ENCODE measurements at places on chromosomes 7 and 10. TPM values are rescaled to one million over a fixed set of nuclear protein-coding genes. Genes with fewer than 3 reads are reported as not detected.

The NSUN5 gene
- 54.6 TPM for total RNA-seq

The SDK1 gene
- 0.37 TPM for total RNA-seq

The RAB19 gene
- total RNA-seq: not detected

The FAM237B gene
- not detected for total RNA-seq

The FOXP2 gene
- total RNA-seq: not detected

Data from A549 treated with RU486 at 1 μM for 4 hours (cell line).